T-cell (primary cell): ENCODE measurements at places on chromosomes 4 and X. TPM values are rescaled to one million over a fixed set of nuclear protein-coding genes. Genes with fewer than 3 reads are reported as not detected.

DNA sequence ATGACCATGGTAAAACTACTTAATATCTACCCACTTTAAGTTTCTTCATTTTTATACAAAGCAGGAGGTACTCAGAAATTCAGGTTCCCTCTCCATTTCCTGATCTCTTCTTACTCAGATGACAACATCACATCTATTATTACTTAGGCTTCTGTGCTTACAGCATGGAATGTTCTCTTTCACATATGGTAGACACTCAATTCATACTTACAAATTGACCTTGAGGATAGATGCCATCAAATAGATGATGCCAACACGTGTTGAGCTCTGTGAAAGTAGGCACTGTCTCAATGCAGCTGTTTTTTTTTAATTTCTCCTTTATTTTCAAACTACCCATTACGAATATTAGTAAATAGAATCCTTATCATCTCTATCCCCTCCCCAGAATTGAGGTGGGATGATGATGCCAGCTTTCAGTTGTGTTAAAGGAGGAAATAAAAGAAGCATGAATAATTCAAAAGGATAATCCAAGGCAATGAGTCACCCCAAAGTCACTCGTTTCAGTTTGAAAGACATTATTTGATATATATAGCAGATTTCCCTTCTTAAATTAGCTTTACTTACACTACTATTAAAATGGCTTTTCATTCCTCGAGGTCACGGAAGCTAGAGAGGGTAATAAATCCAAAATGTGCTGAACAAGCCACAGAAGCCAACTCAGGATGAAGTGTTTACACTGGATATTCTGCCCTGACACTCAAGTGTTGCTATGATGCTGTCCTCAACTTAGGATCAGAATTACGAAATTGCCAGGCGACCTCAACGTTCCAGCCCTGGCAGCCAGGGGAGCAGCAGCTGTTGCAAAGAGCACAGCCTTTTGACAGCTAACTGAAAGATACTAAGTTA lies 124.2 kb upstream of the EOLA2 start:
- DNase-seq = no peak

NALF2 gene
- total RNA-seq = 0.23 TPM

GRCh38 chrX:121823406-121823805 lies 776.0 kb downstream of the GLUD2 start:
- no peak for DNase-seq

DNA sequence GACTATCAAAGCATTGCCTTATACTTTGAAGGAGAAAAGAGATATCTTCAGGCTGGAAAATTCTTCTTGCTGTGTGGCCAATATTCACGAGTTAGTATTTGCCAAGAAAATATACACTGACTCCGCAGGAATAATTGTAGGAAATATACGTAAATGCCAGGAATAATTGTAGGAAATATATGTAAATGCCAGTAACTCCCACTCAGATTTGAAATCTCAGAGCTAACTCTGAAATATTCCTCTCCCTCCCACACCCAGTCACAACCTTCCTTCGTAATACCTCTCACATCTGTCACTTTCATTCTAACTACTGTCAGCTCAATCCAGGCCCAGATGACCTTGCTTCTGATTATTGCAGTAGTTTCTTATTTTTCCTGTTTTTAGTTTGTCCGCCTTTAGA lies 73.5 kb downstream of the WDR19 start:
- no peak for DNase-seq

DNA sequence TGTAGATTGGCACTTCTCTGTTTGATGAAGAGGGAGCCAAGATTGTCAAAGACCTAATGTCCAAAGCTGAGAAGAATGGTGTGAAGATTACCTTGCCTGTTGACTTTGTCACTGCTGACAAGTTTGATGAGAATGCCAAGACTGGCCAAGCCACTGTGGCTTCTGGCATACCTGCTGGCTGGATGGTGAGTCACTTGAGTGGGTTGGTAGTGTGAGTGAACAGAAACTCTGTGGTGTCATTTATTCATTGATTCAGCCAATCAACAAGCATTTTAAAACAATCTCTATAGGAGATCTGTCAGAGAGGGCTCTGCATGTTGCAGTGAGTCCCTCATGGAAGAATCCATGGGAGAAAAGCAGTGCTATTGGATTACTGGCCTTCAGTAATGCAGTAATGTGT lies 16.3 kb downstream of the TAF9B start:
- no peak for DNase-seq

DNA sequence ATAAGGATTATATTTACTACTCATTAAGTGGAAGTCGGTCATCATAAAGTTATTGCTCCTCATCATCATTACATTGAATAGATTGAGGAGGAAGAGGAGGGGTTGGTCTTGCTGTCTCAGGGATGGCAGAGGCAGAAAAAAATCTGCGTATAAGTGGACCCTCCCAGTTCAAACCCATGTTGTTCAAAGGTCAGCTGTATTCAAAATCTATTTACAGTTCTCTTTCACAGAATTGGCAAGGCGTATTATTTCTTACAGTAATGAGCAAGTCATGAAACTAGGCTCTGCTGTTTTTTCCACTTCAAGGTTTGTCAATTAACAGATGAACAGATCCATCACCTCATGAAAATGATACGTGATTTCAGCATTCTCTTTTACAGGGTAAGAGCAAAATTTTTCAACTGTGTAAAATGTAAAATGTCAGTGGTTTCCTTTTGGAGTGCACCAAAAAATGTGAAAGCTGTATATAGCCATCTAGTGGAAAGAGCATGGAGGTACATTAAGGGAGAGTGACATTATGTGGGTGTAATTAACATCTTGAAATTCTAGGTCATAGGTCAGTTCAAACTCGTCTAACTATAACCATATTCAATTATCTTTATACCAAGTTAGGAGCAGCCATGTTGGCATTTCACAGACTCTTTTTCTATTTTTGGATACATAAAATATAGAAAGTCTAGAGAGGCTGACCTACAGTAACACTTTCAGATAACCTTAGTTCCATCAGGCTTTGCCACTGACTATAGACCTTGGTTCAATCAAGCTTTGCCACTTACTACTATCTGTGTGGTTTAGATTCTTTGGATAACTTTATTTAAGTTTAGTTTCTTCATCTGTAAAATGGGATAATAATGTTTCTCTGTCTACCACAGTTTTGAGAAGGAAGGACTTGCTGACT lies 30.1 kb downstream of the NEIL3 start:
- DNase-seq = no peak

- DNase-seq = no peak
Observed at GRCh38 chrX:32778965-32779364, 432.4 kb downstream of the DMD start.

GRCh38 chr4:120517966-120518365 lies 404.6 kb downstream of the PRDM5 start:
- no peak for DNase-seq

- DNase-seq = peak; percentile 10
Observed at GRCh38 chr4:76897536-76898384, at the start of gene SOWAHB. SOWAHB (minus strand) TSS chr4:76898144; CDS start chr4:76897849, 295 bp downstream.

DNA sequence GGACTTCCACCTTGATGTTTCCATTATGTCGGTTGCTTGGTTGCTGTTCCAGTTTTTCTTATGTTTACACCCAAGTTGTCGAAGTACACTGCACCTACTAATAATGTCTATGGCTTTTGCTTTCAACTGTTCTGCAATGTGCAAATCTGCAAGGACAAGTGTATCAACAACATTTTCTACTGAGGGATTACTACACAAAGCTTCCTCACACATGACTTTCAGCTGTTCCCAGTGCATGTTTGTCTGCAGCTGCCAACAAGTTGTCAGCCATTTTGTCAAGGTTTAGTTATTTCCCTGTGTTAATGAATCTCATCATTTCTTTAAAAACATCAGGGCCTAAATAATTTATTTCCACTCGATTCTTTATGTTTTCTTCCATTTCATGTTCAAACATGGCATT lies 45.4 kb upstream of the UGT2A3 start:
- no peak for DNase-seq

DNA sequence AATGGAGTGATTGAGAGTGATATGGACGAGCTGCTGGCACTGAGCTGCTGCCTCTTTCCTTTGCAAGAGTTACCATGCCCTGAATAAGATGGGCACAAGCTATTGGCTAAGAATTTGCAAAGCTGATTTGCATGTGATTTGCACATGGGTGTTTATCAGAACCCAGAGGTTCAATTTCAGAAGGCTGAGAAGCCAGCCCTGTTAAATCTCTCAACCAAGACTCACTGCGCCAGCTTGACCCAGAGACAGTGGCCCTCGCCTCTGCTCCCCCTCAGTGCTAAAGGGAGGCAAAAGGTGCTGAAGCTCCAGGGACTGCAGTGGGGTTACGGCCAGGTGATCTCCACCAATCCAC lies 701 bp downstream of the ARHGAP4 start:
- DNase-seq = no peak

DNA sequence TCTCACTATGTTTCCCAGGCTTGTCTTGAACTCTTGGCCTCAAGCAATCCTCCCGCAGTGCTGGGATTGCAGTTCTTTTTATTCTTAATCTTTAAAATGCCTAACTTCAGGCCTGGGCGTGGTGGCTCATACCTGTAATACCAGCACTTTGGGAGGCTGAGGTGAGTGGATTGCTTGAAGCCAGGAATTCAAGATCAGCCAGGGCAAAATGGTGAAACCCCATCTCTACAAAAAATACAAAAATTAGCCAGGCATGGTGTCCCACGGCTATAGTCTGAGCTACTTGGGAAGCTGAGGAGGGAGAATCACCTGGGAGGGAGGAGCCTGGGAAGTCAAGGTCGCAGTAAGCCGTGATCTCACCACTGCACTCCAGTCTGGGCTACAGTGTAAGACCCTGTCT lies 45.9 kb downstream of the PLS3 start:
- DNase-seq = no peak

DNA sequence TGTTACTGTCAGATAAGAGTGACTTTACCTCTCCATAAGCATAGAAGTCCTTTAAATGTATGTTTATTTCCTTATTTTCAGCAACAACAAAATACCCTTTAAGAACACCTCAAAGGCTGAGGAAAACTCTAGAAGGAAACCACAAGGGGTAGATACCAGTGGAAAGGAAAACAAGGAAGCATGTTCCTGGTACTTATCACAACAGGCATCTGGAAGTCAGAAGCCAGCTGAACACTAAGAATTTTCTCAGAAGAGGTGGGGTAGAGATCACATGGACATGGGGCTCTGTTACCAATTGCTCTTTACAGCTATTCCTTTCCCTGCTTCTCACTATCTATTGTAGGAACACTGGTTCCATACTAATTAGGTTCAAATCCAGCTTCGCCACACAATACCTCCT lies 51.5 kb upstream of the BEND2 start:
- DNase-seq = no peak

GRCh38 chrX:102833136-102833535 lies 103.9 kb upstream of the RAB40AL start:
- no peak for DNase-seq

DNA sequence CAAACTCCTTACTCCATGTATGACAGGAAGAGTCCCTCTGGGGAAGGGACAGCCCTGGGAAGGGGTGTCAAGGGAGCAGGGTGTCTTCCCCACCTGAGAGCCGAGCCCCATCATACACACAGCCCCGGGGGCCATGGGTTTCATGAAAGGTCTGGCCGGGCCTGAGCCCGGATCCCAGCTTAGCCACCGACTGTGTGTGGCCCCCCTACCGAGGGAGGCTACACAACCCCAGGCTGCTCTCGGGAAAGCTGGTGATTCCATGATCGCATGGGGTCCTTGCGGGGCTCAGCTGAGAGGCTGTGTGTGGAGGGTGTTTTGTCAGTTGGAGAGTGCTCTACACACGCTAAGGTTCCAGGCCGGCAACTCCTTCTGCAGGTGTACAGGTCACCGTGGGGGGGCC lies 55.6 kb downstream of the SORCS2 start:
- no peak for DNase-seq

DNA sequence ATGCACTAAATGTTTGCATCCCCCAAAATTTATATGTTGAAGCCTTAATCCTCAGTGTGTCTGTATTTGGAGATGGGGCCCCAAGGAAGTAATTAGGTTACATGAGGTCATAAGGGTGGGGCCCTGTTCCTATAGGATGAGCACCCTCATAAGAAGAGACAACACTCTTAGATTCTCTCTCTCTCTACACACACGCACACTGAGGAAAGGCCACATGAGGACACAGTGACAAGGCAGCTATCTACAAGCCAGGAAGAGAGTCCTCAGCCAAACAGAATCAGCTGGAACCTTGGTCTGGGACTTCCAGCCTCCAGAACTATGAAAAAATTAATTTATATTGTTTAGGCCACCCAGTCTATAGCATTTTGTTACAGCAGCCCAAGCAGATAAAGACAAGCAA lies 69.3 kb upstream of the NOCT start:
- DNase-seq = no peak
